NCI-H524 (cell line): ENCODE measurements at places on chromosomes 4 and X.
A peak's percentile ranks its signal among the peaks of the same experiment; 100 is the strongest.

- no peak for DNase-seq
Observed at GRCh38 chrX:43968359-43968781, 4.8 kb downstream of the NDP start.

DNA sequence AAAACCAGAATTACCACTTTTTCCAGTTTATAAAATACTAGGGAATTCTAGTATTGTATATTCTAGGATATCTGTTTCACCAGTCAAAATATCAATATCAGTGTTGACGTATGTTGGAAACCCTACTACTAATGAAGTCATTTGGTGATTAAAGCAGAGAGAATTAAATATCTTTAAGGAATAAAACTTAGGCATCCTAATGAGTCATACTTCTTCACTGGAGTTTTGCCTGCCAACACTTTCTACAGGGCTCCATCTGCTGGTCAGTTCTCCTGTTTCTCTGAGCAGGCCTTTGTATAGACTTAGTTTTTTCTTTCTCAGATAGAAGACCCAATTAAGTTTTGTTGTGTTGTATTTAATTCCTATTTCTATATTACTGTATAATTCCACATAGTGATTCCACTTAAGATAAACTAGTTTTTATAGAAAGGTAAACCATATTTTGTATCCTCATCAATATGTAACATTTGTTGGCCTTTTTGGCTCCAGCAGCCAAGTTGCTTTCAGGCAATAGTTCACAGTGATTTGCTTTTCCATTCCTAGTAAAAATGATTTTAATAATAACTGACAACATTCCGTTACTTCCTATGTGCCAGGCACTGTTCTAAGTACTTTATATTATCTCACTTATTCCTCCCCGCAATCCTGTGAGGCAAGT is 3.5 kb downstream of the AP1AR start:
- DNase-seq = peak; percentile 41

GRCh38 chr4:101415962-101416361 is 68.6 kb upstream of the PPP3CA start:
- no peak for DNase-seq

GRCh38 chrX:107768051-107768450 is 7.5 kb downstream of the TSC22D3 start:
- DNase-seq = no peak

DNA sequence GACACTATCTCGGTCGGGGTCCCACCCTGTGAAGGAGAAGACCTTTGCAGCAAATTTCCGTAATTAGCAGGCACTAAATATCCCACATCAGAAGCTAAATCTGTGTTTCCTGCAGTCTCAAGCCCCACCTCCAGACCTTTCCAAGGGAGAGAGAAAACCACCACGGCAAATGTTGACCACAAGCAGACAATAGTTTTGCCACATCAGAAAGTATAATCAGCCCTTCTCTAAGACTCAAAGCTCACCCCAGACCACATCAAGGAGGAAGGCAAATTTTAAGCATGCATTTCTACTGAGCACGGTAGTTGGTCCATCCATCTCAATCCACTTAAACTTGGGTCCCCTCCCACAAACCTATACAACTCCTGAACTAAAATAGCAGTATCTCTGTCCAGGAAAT is 398.5 kb downstream of the GPM6A start:
- DNase-seq = no peak

DNA sequence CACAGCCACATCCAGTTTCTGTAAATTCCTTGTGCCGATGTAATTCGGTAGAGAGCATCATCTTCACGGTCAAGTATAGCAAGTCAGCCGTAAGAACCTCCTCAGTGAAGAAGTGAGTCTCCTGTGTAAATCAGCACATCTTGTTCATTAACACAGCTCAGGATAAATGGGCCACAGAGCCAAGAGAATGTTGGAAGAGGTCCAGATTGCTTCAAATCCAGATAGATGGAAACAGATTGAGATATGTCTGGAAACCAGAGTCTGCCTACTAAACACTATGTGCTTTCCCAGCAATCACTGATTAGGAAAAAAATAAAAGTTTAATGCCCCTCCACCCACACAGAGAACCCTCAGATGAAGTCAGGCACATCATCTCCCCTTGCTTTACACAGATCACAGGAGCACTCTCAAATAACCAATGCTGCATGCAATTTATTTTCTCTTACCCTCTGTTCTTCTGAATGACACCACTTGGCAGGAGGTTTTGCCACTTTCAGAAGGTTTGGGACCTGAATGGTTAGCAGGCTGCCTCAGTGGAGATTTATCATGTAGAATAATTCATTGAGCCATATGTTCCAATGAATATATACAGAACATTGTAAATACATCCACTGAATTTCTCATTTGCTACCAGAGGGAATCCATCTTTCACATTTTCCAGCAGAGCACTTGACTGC is 357.7 kb downstream of the C4orf33 start:
- DNase-seq = peak; percentile 41

DNA sequence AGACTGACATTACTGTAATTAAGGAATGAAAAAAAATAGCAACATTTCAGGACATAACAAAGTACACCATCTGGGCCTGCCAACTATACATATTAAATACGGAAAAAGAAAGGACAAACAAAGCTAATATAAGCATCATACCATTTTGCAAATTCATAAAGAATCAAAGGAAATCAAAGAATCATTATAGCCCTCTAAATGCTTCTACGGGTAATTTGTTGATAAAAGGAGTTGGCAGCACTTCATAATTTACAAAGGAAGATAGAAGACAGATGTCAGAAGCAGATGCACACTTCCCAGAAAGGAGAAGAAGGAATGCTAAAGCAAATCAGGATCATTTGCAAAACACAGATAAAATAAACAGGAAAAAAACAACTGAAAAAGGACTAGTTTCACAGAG is 1757.3 kb downstream of the PCDH7 start:
- DNase-seq = peak; percentile 44

DNA sequence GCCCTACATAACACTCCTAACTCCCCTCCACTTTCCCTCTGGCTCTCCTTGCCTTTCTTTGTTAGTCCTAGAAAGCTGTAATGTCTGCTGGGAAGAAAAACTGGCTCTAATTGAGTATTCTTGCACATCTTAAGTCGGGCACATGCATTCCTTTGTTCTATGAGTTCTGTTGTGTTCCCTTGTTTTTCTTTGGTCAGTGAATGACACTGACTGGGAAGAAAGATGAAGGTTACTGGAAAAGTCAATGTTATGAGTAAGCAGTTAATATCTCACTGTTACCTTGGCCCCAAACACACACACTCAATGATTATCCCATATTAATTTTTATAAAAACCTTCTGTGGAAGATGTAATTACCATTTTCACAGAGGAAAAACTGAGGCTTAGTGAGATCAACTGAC is 215.9 kb downstream of the SOWAHB start:
- DNase-seq = no peak

DNA sequence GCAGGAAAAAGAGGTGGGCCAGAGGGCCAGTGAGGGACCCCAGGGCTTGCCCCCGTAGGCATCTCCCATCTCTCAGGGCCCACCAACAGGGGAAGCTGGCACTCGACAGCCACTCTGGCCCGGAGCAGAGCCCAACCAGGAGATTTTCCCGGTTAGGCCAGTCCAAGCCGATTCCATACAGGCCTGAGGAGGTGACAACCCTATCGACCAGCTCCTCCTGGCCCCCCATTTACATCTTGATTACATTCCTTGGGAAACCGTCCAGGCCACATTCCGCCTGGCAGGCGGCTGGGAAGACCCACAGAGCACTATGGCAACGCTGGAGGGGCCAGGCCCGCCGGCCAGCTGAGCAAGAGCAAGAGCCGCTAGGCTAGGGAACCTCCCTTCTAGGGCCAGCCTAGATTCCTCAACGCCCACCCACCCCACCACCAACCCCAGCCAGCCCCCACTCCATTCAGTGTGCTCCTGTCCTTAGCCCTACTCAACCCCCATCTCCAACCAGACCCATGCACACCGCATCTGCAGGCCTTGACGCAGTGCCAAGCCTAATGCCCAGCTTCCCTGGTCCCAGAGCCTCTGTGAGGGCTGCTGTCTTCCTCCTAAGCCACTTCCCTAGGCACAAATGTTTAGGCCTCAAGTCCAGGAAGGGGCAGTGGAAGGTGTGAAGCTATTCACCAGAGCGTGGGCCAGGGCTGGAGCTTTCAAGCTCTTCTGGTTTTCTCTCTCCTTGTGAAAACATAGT is 161.2 kb downstream of the EFNB1 start:
- DNase-seq = no peak
